Chondrocyte (in vitro differentiated cells): ENCODE measurements at places on chromosomes 5 and 9. TPM values are rescaled to one million over a fixed set of nuclear protein-coding genes. Genes with fewer than 3 reads are reported as not detected.

DNA sequence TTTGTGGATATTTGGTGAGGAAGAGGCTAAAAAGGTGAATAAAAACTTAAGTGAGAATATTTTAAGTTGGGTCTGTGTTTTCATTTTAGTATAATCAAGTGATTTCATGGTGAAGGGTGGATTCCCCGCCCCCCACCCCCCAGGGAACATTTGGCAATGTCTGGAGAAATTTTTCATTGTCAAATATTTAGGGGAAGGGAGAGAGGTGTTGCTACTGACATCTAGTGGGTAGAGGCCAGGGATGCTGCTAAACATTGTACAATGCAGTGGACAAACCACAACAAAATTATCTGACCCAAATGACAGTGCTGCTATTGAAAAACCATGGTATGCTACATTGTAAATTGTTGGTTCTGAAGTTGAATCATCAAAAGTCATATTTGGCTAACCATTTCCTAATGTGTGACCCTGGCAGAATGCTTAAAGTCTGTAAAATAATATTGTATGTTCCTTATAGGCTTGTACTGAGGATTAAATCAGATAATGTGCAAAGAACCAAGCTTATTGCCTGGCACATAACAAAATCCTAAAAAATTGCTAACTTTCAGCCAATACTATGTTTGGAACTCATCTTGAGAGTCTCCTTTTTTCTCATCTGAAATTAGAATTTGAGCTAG, 5.6 kb downstream of the C5orf24 start:
- H3K4me3 ChIP-seq, result peak overlapping the region; percentile 46
- peaks cover 18% of the 10 kb centered on the region for H3K36me3 ChIP-seq
- no peaks in the 10 kb centered on the region for H3K27me3 ChIP-seq
- H3K4me1 ChIP-seq, result peaks cover 60% of the 10 kb centered on the region

GRCh38 chr9:21039302-21039701, 7.9 kb upstream of the HACD4 start:
- H3K36me3 ChIP-seq, result no peaks in the 10 kb centered on the region
- DNase-seq, result no peak
- peaks cover 2% of the 10 kb centered on the region for H3K27me3 ChIP-seq
- H3K27ac ChIP-seq, result no peak overlapping the region
- no peak overlapping the region for H3K4me3 ChIP-seq

DNA sequence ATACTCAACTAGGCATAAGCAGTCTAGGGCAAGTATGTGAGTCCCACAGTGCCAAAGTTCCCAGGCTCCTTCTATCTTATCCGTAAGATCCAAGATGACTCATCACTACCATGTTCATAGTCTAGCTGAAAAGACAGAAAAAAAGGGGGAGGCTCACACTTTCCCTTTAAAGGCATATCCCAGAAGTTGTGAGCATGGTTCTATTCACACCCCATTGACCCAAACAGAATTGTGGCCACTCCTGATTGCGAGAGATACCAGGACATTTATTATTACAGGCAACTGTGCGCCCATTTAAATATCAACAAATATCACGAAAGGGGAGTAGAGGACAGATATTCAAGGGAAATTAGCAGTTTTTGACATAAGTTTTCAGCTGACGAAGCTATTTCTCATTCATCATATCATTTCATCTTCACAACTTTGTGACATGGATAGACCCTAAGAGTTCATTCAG, 8.1 kb upstream of the PFDN1 start:
- H3K4me1 ChIP-seq, result peaks cover 31% of the 10 kb centered on the region
- H3K36me3 ChIP-seq, result no peaks in the 10 kb centered on the region
- H3K4me3 ChIP-seq, result no peak overlapping the region
- no peaks in the 10 kb centered on the region for H3K27me3 ChIP-seq

The MEIKIN gene
- total RNA-seq, result not detected in 3 replicates
